ENCODE measurements at places on chromosomes 3 and 15.

GRCh38 chr15:60620708-60621107, 141.8 kb upstream of the ICE2 start:
- DNase-seq, result no peak

DNA sequence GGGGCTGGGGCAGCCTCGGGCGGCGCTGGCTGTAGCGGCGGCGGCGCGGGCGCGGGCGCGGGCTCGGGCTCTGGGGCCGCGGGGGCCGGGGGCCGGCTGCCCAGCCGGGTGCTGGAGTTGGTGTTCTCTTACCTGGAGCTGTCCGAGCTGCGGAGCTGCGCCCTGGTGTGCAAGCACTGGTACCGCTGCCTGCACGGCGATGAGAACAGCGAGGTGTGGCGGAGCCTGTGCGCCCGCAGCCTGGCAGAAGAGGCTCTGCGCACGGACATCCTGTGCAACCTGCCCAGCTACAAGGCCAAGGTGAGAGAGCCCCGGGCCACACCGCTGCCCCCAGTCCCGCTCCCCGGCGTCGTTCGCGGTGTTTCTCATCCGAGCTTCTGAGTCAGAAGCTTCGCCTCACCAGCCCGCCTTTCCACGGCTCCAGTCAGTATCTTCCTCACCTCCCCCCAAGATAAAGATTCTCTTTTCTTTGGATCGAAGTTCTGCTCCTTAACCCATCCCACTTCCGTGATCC, 600 bp downstream of the FBXO45 start:
- DNase-seq, result peak; percentile 47

GRCh38 chr15:52290800-52291199, 4.8 kb downstream of the MYO5C start:
- DNase-seq, result no peak

- no peak for DNase-seq
These were observed 5.6 kb upstream of the FEM1B start for GRCh38 chr15:68271854-68272471.

GRCh38 chr15:89098281-89098680, 10.0 kb downstream of the ABHD2 start:
- DNase-seq, result peak; percentile 60

GRCh38 chr15:90529011-90529370, 732 bp upstream of the CRTC3 start:
- no peak for DNase-seq

GRCh38 chr15:31489281-31489680, 162.6 kb downstream of the KLF13 start:
- DNase-seq, result no peak

- DNase-seq, result no peak
These were observed 13.2 kb upstream of the CLRN1 start for GRCh38 chr3:150985711-150986110.

DNA sequence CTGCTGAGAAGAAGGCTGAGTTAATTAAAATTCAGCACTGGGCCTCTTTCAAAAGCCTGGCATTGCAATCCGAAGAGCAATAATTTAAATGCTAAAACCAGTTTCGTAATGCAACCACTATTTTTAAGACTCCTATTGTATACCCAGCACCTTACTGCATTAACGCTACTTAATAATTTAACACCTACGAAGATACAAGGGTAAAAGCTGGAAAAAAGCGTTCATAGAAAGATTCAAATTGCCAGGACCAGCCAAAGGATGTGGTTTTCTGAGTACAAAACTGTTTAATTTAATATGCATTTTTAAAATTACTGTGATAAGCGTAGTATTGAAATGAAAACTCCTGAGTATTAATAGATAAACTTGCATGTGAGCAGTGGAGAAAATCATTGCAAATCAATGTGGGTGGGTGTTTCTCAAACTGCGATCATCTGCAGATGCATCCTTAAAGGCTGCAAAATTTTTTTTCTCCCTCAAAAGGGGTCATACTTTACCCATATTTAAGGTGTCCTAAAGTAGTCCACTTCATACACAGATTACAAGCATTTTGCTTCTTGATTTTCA, 12.9 kb upstream of the RASGRP1 start:
- DNase-seq, result no peak

DNA sequence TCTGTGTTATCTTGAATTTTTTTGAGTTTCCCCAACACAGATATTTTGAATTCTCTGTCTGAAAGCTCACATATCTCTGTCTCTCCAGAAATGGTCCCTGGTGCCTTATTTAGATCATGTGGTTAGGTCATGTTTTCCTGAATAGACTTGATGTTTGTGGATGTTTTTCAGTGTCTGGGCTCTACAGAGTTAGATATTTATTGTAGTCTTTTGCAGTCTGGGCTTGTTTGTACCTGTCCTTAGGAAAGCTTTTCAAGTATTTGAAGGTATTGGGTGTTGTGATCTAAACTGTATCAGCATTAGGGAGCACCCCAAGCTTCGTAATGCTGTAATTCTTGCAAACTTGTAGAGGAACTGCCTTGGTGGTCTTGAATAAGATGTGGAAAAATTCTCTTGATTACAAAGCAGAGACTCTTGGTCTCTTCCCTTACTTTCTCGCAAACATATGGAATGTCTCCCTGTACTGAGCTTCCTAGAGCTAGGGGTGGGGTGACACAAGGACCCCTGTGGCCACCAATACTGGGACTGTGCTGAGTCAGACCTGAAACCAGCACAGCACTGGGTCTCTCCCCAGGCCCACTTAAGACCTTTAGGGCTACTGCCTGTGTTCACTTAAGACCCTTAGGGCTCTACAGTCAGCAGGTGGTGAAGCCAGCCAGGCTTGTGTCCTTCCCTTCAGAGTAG, 26.5 kb downstream of the TM4SF18 start:
- DNase-seq, result no peak

GRCh38 chr3:127320529-127321121, 32.8 kb upstream of the PRR20G start:
- DNase-seq, result no peak

- DNase-seq, result no peak
These were observed 185.8 kb upstream of the TTC14 start for GRCh38 chr3:180416111-180416594.

DNA sequence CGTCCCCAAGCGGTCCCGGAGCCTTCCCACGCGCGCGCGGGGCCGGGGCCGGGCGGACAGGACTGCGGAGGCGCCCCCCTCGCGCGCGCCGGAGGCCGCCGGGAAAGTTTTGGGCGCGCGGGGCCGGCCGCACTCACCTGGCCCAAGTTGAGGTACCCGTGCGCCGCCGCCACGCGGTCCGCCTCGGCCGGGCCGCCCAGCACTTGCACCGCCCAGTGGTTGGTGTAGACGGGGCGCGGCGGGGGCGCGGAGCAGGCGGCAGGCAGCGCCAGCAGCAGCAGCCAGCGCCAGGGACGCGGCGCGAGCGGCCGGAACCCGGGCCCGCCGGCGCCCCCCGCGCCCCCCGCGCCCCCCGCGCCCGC, 289 bp downstream of the PCSK6 start:
- no peak for DNase-seq

DNA sequence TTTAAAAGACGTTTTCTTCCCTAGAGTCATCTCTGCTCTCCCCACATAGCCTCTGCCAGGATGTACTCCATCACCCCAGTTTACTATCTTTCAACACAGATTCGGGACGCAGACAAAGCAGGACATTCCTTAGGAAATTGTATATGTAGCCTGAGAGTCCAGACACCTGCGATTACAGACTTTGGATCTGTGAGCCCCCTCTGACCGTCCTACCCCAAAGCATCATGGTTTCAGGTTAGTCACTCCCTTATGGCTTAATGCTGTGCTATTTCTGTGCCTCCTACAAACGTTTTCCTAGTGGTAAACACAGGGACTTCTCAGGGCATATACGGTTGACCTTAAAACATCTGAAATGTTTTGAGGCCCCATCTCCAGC, 234.0 kb upstream of the BHLHE40 start:
- DNase-seq, result no peak

- no peak for DNase-seq
These were observed 74.3 kb upstream of the TSEN2 start for GRCh38 chr3:12409684-12410596.

DNA sequence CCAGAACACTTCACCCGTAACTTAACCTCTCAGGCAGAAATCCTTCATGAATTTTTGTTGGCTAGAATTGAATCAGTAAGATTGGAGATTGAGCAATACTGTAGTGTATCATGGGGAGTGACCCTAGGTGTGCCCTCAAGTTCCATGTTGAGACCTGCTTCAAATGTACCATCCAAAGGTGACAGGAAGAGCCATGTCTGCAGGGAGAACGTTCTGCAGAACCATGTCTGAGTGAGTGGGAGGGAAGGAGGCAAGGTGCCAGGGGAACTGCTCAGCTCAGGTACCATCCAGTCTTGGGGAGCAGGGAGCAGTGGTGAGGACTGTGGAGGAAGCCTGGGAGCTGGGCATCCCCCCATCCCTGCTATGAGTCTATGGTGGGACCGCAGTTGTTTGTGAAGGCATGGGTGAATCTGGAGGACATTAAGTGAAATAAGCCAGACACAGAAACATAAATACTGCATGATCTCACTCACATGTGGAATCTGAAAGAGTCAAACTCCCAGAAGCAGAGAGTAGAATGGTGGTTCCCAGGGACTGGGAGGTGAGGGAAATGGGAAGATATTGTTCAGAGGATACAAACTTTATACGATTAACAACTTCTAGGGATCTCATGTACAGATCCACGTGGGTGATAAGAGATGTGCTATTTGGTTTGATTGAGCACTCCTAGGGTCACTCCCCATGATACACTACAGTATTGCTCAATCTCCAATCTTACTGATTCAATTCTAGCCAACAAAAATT, 23.3 kb downstream of the CFAP161 start:
- no peak for DNase-seq

DNA sequence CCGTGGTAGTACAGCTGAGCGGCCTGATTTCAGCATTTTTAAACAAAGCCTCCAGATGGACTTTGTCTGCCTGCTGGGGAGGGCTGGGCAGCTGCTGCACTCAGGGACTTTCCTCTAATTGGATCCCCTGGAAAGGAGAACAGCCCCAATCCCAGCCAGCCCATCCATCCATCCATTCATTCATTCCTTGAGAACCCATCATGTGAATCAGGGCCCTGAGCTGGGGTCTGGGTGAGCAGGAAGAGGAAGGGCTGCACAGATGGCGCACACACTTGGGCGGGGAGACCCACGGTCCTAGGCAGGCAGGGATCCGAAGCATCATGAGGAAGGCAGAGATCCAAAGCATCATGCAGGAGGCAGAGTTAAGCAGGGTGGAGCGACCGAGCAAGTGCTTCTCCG, 45.7 kb downstream of the TPRA1 start:
- no peak for DNase-seq

GRCh38 chr3:9316881-9317361, 45.9 kb upstream of the THUMPD3 start:
- DNase-seq, result no peak

DNA sequence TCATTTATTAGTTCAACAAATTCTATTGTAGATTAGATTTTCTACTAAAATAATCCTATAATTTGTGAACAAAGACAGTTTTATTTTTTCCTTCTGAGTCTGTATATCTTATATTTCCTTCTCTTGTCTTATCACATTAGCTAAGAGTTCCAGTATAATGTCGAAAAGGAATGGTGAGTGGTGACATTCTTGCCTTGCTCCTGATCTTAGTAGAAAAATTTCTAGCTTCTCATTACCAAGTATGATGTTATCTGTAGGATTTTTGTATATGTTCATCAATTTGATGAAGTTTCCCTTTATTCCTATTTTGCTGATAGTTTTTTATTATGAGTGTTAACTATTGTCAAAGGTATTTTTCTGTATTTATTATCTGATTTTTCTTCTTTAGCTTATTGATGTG, 756.6 kb upstream of the BCHE start:
- DNase-seq, result no peak

DNA sequence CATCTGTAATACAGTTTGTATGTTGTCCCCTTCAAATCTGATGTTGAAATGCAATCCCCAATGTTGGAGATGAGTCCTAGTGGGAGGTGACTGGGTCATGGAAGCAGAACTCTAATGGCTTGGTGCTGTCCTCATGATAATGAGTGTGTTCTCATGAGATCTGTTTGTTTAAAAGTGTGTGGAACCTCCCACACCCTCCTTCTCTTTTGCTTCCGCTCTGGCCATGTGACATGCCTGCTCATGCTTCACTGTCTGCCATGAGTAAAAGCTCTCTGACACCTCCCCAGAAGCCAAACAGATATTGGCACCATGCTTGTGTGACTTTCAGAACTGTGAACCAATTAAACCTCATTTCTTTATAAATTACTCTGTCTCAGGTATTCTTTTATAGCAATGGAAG, 794.0 kb upstream of the CFAP20DC start:
- DNase-seq, result no peak

DNA sequence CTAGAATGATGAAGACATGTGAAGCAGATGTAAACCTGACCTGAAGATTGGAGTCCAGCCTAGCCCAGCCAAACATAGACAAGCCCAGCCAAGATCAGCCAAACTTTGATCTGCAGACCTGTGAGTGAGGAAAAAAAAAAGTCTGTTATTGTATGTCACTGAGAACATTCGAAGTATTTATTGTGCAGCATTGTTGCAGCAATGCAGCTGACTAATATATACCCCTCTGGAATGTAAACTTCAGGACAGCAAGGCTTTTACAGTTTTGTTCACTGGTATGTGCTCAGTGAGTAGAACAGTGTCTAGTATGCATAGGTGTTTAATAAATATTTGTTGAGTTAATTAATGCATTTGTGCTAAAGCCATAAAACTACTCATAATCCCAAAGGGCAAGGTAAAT, 23.4 kb downstream of the TMEM202 start:
- no peak for DNase-seq

DNA sequence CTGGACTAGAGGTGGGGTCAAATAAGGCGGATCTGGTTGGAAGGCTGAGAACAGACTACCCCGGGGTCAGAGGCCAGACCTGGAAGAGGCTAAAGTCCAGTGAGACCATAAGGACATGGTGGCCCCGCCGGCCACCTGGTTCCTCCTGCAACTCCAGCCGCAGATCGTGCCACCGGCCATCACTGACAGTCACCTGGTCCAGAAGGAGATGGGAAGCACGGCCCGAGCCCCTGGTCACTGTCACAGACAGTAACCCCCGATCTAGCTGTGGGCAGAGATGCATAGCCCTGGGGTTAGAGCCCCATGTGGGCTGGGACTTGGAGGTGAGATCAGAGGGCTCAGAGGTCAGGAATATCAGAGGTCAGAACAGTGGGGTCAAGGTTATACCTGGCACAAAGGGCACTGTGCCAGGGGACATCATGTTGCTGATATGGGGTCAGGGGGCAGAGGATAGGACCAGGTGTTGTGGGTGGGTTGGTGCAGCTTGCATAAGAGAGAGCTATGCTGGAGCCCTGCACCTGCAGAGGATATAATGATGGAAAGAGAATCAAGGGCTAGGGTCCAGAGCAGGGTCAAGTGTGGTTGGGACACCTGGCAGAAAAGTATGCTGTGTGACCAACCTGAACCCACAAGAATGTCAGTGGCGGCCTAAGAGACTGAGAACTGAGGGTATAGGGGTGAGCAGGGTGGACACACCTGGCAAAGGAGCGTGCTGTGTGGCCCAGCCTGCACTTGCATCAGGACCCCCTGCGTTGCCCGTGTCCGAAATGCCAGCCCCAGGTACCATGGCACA, 9.6 kb downstream of the CELSR3 start:
- no peak for DNase-seq

- DNase-seq, result no peak
These were observed 20.0 kb upstream of the TRIM71 start for GRCh38 chr3:32797776-32798175.

DNA sequence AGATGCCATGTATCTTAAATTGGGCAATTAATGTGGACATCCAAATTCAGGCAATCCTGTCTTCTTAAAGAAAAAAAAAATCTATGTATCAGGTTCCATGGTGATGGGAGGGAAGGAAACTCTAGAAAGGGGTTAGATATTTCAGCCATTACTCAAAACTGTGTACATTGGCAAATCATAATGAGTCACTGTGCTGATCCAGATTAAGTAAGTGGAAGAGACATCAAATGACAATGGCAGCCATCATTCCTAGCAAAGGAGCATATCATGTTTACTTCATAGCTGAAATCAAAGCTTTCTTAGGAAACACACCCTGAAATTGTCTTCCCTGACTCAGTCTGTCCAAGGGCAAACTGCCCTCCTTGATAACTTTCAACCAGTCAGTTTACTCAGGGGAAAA, 713.3 kb upstream of the GBE1 start:
- no peak for DNase-seq

Data from NCI-H1092 treated with DMSO at 0.1 percent for 48 hours (cell line).